Mesothelial cell of epicardium (in vitro differentiated cells): ENCODE measurements at places on chromosomes 3 and 15.

DNA sequence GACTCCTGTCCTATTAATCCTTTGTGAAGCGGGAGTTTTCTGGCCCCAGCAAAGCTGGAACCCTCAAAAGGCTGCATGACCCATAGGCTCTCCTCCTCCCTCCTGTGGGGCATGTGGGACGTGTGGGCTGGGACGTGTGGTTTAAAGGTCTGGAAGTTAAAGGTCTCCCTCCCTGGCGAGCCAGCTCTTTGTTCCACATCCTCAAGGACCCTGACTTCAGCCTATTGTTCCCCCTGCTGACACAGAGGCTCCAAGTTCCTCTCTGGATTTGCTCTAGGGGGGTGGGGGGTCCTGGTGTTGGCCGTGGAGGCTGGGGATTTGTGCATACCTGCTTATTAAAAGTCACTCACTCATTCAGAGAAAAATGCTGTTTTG, 44.2 kb downstream of the SMAD6 start:
- no peak for DNase-seq

DNA sequence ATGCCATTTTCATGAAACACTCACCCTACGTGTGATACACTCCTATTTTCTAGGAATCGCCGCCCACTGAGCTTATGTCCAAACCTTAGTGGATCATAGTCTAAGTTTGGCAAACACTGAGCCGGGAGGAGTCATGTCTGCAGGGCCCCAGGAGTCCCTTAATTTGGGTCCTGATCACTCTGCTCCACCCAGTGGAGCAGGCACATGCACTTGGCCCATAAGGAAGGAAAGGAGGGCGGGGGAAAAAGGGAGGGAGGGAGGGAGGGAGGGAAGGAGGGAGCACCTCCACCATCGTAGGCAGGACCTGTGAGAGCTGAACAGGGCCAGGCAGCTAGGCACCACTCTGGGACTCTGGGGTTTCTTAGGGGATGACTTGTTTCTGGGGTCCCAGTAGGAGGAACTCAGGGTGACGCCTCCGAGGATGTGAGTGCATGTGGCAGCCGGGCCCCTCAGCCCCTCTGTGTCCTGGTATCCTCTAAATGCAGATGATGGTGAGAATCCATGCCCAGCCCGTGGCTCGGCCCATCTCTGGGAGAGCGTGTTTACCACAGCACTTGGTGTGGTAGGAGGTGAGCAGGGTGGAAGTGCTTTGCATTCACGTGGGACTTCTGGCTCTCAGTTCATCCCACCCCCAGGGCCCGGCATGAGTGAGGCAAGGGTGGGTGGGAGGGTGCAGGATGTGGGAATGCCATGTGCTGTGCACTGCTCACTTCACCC, 109.4 kb downstream of the KLF13 start:
- no peak for DNase-seq

GRCh38 chr15:63219196-63219710, 29.8 kb downstream of the RAB8B start:
- DNase-seq = no peak

DNA sequence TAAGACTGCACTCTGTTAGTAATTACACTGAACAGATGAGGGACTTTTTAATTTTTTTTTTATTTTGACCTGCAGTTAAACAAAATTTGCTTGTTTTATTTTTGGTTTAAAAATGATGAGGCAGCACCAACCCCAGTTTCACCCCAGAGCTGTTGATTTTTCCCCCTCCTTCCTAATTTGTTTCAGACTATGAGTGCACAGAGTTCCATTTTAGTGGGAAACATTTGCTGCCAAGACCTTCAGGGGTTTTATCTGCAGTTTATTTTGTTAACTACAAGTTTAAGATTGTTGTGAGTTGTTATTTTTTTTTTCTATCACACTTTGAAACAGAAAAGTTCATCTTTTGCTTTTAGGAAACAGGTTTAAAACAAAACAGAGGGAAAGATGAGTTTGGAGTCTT, 455.9 kb upstream of the NR2F2 start:
- DNase-seq = no peak

GRCh38 chr3:114308830-114309229, 15.0 kb downstream of the TIGIT start:
- DNase-seq = no peak

GRCh38 chr3:159584421-159584820, 404.2 kb upstream of the IL12A start:
- DNase-seq = no peak

DNA sequence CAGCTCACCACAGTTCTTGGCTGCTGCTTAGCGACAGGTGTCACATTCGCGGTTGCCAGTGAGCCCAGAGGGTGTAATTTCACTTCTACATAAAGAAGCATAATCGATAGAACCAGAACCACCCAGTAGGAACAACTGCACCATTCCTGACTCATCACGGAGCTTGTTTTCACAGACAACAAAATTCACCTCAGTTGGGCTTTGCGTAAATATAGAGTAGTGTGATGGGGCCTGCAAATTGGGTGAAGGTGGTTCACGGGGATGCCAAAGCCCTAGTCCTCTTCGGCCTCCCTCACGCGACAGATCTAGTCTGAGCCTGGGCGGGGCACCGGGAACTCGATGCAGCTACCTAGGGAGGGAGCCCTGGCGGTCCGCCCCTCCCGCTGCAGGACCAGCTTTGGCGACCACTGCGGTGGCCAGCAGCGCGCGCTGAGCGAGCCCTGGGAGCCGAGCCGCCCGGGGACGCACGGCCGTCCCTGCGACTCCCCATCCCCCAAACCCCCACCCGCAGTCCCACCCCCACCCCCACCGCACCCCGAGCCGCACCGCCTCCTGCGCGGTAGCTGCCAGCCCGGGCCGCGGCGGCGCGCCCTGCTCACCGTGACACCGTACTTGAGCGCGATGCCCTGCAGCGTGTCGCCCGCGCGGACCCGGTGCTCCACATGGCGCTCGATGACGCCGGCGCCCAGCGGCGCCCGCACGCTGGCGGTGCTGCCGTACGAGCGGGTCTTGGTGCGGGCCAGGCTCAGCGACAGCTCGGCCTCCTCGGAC, 519 bp downstream of the LYSMD2 start:
- no peak for DNase-seq

GRCh38 chr15:39645138-39645975, 64.5 kb downstream of the THBS1 start:
- DNase-seq = no peak

DNA sequence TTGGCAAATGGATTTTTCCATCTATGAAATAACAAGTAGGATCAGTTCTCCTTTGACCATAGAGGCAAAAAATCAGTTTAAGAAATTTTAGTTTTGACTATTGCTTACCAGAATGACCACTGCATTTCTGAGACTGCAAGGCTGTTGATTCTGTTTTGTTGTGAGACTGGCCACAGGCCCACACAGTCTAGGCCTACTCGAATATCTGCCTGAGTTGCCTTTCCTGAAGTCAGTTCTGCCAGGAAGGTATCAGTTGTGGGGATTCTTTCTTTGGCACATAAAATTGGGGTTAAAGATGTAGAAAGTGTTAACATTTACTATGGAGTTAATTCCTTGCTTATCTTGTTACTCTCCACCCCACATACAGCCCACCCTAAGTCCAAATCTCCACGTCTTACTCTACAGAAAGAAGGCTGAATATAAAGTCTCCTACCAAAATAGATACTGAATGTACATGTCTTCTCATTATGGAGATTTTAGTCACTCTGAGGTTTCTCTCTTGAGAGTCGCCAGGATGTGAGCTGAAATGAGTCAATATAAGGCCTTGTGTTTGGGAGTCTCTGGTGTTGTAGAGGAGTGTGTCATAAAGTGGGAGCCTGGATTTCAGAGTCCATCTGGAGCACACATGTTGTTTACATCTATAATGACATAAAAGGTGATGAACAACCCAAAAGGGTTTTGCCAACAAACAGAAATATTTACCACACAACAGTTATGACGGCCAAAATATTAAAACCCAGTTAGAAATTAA, 45.0 kb upstream of the WWTR1 start:
- no peak for DNase-seq

DNA sequence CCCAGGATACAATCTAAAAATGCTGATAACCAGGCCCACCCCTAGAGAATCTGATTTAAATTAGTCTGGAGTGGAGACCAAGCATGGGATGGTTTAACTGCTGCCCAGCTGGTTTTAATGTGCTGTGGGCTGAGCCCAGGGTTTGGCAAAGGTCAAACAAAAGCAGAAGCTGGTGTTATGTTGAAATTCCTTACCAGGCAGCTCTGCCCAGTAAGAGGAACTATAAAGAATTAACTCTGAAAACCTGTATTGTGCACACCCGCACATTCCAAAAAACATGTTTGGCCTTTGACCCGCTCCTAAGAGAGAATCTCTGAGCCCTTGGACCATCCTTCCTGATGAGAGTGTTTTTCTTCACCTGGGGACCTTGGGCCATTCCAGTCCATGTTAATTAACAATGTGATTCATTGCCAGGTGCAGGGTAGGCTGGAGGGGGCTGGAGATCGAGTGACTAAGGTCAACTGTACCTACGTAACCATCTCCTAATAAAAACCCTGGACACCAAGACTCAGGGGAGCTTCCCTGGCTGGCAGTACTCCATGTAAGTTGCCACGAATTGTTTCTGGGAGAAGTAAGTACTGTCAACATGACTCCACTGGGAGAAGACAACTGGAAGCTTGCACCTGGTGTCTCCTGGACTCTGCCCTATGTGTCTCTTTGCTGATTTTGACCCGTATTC, 10.9 kb downstream of the CCDC13 start:
- no peak for DNase-seq

DNA sequence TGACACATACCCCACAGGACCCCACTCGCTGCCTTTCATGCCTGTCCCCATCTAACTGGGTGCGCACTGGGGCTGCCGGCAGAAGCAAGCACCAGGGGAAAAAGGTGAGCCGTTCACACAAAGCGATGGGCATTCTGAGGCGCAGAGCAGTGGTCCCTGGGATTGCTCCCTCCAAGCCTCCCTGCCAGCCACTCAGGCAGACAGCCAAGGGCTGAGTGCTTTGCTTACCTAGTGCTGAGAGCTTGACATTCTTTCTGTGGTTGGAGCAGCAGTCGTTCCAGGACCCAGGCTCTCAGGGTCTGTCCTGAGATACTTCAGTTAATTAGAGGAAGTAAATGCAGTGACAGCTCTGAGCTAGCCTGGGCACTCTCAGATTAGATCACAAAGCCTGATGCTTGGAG, 5.7 kb downstream of the ESYT3 start:
- no peak for DNase-seq

- no peak for DNase-seq
These were observed 58.8 kb downstream of the TUBGCP4 start for GRCh38 chr15:43429687-43430086.

DNA sequence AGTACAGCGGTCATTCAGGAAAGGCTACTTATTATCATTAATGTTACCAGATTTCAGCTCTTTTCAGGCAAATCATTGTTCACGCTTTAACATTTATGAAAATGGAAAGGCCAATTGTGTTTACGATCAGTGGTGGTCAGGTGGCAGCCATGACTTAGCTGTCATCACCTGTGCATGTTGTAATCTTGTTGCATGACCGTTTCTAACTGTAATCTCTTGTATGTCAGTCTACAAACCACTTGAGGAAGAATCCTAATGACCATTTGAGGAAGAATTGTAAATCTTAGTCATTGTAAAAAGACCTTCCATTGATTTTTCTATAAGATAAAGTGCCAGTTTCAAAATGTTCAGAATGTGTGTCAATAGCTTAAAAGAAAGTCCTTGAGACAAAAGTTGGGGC, 100.4 kb downstream of the SERPINI1 start:
- no peak for DNase-seq

DNA sequence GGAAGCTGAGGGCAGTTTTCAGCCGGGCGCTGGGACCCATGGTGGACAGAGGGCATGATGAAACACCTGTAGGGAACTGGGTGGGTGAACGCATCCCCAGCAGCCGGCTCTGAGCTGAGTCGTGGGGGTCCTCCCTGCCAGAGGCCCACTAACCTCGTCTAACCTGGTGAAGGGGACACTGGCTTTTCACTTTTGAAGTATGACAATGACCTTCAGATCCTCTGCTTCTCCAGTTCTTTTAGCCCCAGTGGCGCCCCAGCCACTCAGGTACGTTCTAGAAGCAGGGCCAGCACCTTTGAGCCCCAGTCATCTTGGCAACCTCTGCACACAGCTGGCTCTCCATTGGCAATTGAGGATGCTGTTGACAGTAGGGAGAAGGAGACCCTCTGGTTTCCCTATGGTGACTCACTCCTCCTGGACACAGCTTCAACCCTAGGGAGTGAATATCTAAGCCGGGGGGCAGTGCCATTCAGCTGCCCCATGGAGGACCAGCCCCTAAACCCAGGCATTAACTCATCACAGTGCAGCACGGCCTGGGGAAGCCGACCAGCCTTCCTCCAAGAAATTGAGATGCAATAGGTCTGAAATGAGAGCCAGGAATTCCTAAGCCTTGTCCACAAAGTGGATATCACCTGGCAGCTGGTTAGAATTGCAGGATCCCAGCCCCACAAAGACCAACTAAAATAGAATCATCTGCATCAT, 46.1 kb downstream of the CMTM6 start:
- no peak for DNase-seq

GRCh38 chr3:18189282-18190050, 235.7 kb downstream of the SATB1 start:
- no peak for DNase-seq

DNA sequence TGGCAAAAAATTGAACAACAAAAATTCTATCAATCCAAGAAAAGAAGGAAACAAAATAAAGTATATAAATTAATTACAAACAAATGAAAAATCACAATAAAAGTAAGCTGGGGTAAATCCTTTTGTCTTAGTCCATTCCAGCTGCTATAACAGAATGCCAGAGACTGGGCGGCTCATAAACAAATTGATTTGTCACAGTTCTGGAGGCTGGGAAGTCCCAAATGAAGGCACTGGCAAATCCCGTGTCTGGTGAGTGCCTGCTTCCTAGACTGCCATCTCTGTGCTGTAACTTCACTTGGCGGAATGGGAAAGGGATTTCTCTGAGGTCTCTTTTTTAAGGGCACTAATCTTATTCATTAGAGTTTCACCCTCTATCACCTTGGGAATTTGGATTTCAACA, 53.6 kb upstream of the RPL35A start:
- DNase-seq = no peak

GRCh38 chr15:63288778-63289378, 11.5 kb downstream of the APH1B start:
- DNase-seq = no peak

DNA sequence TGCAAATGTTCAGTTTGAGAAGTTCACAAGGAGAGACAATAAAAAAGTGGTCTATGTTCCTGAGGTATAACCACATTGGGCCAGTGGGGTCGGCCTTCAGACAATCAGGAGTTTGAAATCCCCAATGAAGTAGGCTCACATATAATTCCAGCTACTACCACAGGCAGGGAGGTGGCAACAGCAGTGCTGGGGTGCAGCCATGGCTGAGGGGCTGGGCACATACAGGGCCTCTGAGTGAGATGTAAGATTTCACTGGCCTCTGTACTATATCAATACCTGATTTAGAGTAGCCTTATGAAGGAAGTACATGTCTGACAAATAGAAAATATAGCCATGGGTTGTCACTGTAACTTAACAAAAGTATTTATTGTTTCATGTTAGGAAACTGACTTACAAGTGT, 402.2 kb downstream of the TBC1D5 start:
- DNase-seq = no peak

DNA sequence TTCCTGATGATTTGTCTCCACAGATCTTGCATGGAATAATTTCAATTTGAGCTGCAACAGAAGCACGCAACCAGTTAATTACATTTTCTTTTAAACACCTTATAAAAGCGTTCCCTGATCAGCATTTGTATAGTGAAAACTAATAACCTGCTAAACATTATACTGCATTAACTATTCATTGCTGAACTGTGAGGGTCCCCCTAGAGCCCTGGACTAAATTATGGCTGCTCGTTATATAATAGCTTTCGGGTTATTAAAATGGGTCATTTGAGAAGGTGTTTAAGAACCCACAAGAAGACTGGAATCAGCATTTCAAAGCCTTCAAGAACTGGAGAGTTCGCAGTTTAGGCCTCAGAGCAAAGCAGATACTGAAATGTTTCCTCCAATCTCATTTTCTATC, 52.9 kb upstream of the ICE2 start:
- no peak for DNase-seq
